ENCODE measurements at places on chromosomes 7 and 10.

DNA sequence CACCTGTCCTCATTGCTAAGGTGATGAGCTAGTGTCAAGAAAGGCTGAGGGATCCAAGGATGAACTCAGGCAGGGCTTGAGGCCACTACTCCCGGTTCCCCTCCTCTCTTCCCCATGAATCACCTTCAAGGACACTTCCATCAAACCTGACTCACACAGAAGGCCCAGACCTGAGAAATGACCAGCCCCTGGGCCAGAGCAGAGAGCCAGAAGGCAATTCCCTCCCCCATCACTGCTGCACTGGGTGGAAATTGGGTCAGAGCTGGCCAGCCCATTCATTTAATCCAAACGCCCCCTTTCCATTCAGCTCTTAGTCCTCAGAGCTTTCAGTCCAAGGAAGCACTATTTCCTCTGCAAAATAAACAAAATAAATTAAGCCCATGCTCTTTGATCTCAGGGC, 182.0 kb downstream of the KCNMA1 start:
- peak; percentile 7 for DNase-seq

DNA sequence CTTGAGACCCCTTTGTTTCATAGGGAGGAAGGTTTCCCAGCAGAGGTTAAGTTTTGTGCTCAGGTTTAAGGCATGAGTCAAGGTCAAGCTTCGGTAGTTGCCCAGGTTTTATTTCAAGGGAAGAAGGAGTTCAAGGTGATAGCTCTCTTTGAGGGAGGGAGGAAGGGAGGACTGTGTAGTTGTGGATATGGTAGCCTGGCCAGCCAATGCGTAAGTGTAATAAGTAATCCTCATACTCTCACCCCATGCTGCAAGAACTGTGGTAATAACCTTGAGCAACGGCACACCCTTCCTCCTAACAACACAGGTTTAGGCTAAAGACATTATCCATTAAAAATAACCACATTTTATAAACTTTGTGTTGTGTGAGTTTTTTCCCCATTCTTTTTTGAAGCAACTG, 478.9 kb downstream of the KCNMA1 start:
- DNase-seq = no peak

DNA sequence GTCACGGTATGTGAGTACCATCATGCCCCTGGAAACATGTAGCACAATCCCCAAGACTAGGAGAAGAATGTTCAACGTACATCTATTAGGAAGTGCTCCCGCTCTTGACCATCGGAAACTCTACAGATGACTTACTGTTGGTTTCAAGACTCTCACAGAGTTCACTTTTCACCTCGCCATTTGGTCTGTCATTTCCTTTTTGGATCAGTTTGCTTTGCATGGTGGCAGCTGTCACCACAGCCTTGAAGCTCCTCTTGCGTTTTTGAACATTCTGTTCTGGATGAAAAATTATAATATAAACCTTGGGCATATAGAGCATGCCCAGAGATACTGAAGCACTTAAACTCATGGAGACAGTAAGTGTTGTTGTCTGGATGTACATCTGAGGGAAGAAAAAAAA, 806.8 kb downstream of the GRM8 start:
- no peak for DNase-seq

GRCh38 chr7:16524332-16524731, 2.3 kb upstream of the LRRC72 start:
- no peak for DNase-seq

DNA sequence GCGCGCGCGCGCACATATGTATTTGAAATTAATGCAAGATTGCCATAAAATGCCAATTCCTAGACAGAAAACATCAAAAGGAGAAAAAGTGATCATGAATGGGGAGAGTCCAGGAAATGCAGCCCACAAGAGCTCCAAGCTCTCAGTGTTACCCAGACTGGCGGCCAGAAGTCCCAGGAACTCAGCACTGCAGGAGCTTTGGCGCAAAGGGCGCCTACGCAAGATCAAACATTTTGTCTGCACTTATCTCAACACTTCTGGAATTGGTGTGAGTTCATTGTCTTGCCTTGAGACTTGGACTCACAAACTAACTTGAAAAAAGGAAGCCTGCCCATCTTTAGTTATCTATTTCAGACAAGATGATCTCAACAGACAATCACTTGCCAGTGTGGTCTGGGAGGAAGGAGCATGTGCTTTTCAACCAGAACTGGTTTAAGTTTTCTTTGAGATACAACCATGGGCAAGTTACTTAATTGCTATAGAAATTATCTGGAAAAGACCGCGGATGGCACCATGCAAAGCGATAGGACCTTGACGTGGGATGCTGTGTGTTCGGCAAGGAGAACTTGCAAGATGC, 77.2 kb downstream of the KIAA1549 start:
- no peak for DNase-seq

GRCh38 chr10:8489823-8490222, 435.3 kb downstream of the GATA3 start:
- DNase-seq = no peak

GRCh38 chr10:58820861-58821751, 308.4 kb downstream of the BICC1 start:
- DNase-seq = no peak
